ENCODE measurements at places on chromosomes 2 and 18.

- no peak for DNase-seq
Observed at GRCh38 chr2:216685327-216685875, 9.9 kb downstream of the IGFBP5 start.

- no peak for DNase-seq
Observed at GRCh38 chr2:164453656-164454305, 167.5 kb downstream of the GRB14 start.

GRCh38 chr2:172135446-172135845 is 32.7 kb upstream of the DLX2 start:
- no peak for DNase-seq

DNA sequence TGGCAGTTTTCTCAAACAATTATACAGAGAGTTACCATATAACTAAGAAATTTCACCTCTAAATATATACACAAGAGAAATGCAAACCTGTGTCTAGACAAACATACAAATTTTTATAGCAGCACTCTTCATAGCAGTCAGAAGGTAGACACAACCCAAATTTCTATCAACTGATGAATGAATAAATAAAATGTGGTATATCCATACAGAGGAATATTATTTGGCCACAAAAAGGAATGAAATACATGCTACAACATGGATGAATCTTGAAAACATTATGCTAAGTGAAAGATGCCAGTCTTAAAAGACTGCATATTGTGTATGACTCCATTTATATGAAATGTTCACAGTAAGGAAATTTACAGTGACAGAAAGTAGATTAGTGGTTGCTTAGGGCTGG is 30.6 kb upstream of the KDM3A start:
- no peak for DNase-seq

DNA sequence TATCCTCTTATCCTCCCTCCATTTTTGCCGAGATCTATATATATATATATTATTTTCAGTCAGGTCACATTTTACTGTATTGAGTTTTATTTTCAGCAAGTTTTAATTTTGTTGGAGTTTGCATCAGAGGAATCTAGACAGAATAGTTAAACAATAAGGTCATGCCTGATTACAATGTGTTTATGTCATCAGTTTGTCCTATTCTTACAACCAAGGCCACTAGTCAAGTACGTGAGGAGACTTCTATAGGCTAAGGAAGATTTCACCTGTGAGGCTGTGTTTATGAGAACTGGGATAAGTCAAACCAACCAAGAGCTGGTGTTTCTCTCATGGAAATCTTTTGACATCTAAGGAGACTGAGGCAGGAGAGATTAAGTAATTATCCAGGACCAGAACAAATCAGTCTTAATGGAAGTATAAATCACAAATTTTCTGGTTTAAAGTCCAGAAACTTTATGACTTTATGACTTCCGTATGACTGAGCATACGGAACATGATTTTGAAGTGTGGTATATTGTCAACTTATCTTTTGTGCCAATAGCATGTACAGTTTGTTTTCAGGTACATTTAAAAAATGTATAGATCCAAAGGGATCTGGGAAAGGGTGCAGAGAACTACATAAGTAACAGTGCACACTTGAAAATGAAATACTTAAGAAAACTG is 100.0 kb upstream of the DTNA start:
- DNase-seq, result no peak

DNA sequence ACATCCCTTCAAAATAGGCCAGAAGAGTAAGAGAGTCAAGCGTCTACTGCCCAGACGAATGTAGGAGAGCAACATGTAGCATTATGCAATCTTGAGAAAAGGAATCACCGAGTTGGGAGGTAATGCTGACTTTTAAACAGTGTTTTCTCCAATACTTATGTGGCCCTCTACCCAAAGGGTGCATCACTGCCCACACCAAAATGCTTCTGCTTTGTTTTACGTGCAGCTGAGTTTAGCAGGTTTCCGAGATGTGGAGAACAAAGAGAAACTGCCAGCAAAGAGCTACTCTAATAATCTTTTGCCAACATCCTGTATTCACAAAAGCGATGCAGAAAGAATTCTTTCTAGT is 63.4 kb upstream of the ZEB2 start:
- no peak for DNase-seq

- peak; percentile 3 for DNase-seq
Observed at GRCh38 chr2:70994009-70994698, 519 bp downstream of the TEX261 start.

DNA sequence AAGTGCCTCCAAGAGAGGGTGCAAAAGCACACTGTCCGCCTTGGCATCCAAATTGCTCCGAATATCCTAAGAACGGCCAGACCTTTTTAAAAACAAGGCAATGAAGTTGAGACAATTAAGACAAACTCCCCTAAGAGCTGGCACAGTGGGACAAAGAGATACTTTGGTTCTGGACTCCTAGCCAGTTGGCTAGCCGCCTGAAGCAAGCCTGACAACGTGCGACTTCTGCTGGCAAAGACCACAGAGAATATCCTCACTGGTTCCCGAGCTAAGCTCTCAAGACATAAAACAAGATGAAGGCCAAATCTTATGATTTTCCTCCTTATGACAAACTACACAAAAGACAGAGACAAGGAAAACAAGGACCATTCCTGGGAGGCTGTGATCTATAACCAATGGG is 32.7 kb downstream of the CHRNA1 start:
- no peak for DNase-seq

GRCh38 chr2:235647877-235648276 is 154.0 kb downstream of the AGAP1 start:
- DNase-seq, result no peak

GRCh38 chr2:38907743-38908562 is 18.3 kb downstream of the ARHGEF33 start:
- DNase-seq, result no peak

GRCh38 chr2:71130905-71131244 is 441 bp downstream of the MPHOSPH10 start:
- peak; percentile 16 for DNase-seq

DNA sequence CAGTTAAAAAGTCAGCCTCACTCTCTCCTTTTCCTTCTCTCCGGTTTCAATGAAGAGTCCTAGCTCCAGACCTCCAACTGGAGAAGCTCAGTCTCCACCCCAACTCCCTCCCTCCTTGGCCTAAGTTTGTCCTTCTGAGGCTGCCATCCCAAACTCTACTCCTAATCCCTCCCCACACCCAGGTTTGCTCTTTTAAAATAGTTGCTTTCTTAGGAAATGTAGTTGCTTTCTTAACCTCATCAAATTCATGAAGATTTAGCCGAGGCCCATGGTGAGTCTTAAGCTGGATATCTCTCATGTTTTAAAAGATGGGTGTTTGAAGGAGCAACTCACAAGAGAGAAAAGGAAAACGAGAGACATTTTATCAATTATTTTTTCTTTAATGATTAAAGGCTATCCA is 937 bp upstream of the LANCL1 start:
- DNase-seq, result peak; percentile 33

GRCh38 chr2:29528891-29529520 is 392.4 kb downstream of the ALK start:
- no peak for DNase-seq

- DNase-seq, result no peak
Observed at GRCh38 chr2:219398721-219399363, 11.1 kb upstream of the DNPEP start.

GRCh38 chr2:136057023-136057801 is 60.7 kb downstream of the CXCR4 start:
- peak; percentile 67 for DNase-seq

DNA sequence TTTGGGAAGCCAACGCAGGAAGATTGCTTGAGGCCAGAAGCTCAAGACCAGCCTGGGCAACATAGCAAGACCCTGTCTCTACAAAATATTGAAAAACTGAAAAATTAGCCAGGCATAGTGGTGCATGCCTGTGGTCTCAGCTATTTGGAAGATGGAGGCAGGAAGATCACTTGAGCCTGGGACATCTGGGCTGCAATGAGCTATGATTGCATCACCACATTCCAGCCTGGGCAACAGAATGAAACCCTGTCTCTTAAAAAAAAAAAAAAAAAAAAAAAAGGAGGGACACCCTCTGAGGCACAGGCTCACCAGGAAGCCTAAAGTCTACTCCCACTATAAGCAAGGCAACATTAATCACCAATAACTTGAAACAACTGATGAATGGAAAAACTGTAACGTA is 151.1 kb downstream of the CCDC148 start:
- DNase-seq, result no peak

- no peak for DNase-seq
Observed at GRCh38 chr2:169348321-169349024, 13.9 kb downstream of the LRP2 start.

Measured in CD4-positive, alpha-beta T cell treated with Interleukin-2 at 100 ng/mL for 4 hours (primary cell).